ENCODE measurements at places on chromosomes 7 and 10.

- DNase-seq = no peak
Observed at GRCh38 chr7:73376671-73377412, 48.9 kb downstream of the FKBP6 start.

- DNase-seq = no peak
Observed at GRCh38 chr10:6072215-6072934, 10.2 kb upstream of the IL2RA start.

- DNase-seq = no peak
Observed at GRCh38 chr7:120091807-120092206, 181.2 kb upstream of the KCND2 start.

DNA sequence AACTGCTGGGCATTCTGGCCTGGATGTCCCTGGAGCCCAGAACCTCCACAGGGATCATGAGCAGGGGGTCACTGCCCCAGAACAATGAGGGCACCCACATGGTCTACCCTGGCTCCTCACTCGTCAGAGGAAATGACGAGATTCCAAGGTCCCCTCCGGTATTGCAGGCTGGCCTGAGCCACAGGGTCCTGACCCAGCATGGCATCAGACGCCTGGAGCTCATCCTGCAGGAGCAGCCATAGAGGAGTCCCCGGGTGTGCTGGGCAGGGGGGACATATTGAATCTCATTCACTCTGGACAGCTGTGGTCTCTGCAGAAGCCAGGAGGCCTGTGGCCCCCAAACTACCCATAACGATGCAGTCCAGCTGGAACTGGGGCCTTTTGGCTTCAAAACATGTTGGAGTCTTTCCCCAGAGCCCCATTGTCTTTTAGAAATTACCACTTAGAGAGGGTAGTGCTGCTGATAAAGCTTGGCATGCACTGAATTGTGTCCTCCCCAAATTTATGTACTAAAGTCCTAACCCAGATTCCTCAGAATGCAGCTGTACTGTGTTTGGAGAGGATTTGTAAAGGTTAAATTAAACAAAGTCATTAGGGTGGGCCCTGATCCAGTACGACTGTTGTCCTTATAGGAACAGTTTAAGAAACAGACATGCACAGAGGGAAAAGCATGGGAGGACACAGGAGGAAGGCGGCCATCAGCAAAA lies 27.7 kb downstream of the ANXA8 start:
- DNase-seq = no peak

DNA sequence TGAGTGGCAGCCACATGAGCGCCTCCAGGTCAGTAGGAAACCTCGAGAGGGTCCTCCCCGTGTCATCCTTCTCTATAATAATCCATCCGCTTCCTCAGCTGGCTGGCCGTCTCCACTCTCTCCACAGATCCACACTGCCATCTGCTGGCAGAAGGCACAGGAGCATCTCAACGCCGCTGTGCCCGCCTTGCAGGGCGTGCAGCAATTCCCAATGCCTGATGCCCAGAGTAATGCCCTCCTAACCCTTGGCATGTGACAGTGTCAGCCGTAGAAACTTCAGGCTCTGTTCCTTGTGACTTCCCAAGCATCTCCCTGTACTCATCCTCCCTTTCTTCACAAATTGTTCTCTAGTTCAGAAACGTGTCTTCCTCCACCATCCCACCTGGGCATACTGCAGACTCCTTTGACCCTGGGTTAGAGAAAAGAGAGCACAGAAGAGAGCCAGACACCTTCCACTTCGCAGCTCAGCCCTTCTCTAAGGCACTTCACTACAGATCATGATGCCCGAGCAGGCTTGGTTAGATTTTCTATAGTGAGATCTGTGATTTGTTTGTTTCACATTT lies 70.8 kb downstream of the XPNPEP1 start:
- peak; percentile 55 for DNase-seq

- no peak for DNase-seq
Observed at GRCh38 chr10:57867241-57867640, 400.5 kb downstream of the IPMK start.

- no peak for DNase-seq
Observed at GRCh38 chr7:44224080-44224973, 23.5 kb downstream of the YKT6 start.

- DNase-seq = no peak
Observed at GRCh38 chr10:95477175-95477520, 84.0 kb downstream of the SORBS1 start.

DNA sequence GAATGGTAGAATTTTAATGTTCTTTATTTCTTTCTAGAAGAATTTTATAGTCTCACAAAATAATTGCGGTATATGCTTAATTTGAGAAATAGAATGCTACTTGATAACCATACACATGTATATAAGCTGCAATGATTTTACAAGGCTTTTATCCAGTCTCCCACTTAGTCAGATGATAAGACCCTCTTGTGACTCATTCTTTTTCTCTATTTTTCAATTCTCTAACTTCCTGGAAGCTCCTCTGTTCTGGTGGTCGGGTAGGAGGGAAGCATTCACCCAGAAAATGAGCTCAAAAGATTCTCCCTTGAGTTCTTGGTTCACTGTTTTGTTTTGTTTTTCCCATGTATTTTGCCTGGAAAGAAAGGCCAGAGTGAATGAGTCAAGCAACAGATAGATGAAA lies 546.6 kb downstream of the INHBA start:
- DNase-seq = no peak

- DNase-seq = no peak
Observed at GRCh38 chr7:159097661-159098423, 46.8 kb downstream of the VIPR2 start.

DNA sequence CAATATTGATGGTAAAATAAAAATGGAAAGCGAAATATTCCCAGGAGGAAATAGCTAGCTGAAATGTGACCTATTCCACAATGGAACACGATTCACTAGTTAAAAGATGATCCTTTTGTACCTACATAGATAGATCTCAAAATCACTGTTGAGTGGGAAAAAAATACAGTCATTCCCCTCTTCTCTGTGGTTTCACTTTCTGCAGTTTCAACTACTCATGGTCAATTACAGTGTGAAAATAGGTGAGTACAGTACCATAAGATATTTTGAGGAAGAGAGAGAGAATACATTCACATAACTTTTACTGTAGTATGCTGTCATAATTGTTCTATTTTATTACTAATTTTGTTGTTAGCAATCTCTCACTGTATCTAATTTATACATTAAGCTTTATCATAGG lies 56.0 kb upstream of the COL13A1 start:
- DNase-seq = no peak

DNA sequence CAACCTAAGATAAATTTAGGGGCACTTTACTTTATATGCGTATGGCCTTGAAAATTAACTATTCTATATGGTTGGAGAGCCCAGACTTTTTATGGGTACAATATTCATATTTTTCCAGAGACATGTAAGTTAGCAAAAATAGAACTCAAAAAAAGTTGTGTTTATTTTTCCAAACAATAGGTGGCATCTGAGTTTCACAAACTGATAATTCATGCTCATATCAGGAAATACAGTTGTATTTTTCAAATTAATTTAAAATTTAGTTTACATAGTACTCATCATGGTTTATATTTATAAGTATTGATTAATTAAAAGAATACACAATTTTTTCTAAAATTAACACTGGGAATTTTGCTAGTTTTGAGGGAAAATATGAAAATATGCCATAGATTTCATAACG lies 34.6 kb downstream of the ANKRD7 start:
- DNase-seq = no peak

- no peak for DNase-seq
Observed at GRCh38 chr10:25465582-25466372, 291.0 kb downstream of the GPR158 start.

DNA sequence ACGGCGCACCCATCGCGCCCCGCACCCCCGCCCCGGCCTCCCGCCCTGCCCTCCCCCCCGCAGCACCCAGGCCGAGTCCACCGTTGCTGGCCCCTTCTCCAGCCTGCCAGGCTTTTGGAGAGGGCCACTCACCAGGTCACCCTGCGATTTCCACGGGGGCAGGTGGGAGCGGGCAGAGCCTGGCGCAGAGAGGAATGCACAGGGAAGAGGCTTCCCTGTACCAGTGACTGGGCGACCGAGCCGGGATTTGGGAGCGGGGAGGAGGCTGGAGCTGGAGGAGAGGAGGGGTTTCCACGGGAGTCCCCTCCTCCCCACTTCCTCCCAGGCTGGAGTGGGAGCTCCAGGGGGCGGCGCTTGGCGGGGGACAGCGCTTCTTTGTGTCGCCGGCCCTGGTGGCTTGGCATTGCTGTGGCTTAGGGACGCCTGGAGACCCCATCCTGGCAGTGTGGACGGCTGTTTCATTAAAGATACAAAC lies 19.3 kb downstream of the TCAF1 start:
- DNase-seq = no peak

DNA sequence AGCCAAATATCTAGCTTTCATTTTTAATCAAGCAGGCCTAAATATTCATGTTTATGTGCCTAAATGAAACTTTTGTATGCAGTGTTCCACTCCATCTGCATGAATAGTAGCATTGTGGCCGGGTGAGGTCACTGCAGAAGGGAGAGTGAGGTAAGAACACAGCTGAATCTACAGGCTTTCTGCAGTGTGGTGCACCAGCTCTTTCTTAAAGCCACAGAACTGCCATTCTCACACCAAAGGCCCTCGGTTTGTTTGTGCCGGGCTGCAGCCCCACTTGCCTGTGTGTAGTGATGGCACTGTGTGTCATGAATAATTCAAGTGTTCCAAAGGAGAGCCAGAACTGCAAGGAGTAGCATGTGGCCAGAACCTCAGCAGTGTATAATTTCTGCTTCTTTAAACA lies 204.1 kb downstream of the TRIL start:
- DNase-seq = no peak

DNA sequence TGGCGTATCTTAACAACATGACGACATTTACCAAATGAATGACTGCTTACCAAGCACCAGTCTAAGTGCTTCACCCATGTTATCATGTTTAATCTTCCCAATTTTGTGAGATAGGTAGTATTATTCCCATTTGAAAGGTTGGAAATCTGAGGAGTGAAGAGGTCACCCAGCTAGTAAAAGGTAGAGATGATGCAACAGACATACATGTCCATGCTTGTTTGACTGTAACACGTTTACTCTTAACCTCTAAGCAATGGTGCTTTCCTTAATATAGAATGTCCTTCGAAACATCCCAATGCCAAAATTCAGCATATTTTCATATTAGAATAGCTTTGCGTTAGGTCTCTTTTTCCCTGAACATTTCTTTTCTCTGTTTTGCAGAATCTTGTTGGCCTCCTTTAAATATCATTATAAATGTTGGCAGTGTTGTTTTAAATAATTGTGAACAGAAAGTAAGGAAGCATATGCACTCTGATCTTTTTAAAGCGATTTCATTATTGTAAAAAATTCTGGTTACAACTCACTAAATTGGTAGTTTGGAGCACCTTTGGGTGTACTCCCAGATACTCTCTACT lies 722.8 kb downstream of the AUTS2 start:
- DNase-seq = no peak

DNA sequence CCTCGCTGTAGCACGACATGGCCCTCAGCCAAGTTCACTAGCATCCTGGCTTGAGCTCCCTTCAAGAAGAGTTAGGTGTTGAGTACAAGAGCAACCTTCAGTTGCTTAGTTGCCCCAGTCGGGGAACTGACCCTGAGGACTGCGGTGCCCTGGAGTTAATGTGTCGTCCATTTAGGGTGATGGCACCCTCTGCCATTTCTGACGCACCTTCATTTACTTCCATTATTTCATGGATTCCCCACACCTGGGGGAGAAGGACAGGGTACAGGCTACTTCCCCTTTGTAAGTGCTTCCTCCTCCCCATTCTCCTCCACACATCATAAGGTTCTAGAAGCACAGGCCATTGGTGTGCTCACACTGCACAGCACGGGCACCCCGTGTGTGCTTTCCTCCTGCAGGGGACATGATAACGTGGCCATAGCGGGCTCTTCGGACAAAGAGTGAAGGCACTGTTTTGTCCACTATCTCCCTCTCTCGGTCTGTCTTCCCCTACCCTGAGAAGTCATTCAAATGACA lies 1.8 kb downstream of the ALOX5 start:
- no peak for DNase-seq

DNA sequence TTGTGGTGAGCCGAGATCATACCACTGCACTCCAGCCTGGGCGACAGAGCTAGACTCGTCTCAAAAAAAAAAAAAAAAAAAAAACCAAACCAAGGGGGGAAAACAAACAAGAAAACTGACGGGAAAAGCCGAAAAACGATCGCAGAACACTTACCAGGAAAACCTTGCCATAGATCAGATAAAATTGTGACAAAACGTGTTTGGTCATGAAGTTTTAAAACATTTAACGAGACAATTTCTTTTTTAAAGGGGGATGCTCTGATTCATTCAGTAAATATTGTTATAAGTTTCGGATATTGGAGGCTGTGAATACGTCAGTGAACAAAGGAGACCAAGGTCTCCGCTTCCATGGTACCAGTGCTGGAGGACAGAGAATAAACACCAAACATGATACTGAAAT lies 77.3 kb downstream of the ARMC3 start:
- DNase-seq = no peak

DNA sequence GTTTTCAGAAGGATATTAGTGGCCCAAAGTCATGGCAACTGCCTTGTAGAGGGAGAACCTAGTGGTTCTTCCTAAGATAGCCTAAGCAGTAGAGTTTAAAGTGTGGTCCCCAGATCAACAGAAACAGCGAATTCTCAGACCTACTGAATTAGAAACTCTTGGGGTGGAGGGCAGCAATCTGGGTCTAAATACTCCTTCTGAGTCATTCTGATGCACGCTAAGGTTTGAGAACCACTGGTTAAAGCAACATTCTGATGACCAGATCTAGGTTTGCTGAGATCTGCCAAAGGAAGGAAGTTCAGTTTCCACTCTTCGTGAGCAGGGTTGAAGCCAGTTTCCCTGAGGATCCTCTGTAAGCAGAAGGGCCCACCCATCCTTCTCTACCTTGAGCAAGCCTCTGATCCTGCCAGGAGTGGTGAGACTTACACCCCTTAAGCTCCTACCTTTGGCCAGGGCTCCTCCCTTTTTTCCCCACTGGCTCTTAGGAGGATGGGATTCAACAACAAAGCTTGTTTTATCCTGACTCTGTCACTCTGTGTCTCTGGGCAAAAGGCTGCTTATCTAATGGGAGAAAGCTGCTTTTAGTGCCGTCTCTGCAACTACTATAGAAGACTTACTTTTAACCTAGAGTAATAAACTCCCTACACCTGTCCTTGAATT lies 26.8 kb upstream of the TRUB1 start:
- no peak for DNase-seq

DNA sequence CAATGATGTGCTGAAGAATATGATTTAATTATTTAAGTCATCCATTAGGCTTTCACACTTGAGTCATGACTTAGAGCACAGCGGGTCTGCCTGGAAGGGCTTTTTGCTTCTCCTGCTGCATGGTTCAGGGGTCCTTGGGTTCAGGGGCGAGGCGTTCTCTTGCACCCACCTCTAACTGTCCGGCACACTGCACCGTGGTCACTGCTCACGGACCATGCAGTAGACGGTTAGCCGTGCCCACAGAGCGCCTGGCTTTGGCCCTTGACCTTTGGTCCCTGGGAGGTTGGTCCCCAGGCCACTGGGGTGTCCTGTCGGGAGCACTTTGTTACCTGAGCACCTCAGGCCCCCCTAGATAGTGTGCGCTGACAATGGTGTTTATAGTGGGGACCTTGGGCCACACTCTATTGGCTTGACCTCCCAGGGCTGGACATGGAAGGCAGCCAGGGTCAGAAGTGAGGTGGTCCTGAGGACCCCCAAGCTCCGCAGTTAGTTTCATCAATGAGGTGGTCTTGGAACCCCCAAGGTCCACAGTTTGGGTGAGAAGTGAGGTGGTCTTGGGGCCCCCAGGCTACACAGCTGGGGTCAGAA lies 110.6 kb downstream of the ACTR3B start:
- DNase-seq = no peak

Measured in activated CD4-positive, CD25-positive, alpha-beta regulatory T cell treated with anti-CD3 and anti-CD28 coated beads, Interleukin-2, amount 50 U/mL, for 16 hours (primary cell).